ENCODE measurements at places on chromosomes 4 and X.

- DNase-seq, result no peak
Observed at GRCh38 chr4:38176165-38176564, 216.0 kb downstream of the PTTG2 start.

DNA sequence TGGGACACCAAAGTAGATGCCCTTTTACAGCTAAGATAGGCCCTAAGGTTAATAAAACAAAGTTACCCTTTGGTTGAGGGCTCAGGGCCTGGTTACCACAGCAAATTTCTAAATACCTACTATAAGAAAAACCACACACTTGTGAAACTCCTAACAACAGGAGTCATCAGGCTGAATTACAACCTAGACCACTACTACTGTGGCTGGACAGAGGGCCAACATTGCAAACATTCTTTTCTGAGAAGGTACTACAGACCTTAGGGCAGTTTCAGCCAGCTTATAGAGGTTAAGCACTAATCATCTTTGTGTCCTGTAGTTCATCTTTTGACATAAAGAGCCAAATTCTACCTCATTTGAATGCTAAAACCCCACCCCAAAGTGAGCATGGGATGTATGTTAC, 504.0 kb downstream of the RAPGEF2 start:
- no peak for DNase-seq

- DNase-seq, result no peak
Observed at GRCh38 chr4:25756503-25756902, 100.9 kb downstream of the SLC34A2 start.

GRCh38 chr4:168240821-168241220, 77.7 kb downstream of the DDX60 start:
- DNase-seq, result no peak

DNA sequence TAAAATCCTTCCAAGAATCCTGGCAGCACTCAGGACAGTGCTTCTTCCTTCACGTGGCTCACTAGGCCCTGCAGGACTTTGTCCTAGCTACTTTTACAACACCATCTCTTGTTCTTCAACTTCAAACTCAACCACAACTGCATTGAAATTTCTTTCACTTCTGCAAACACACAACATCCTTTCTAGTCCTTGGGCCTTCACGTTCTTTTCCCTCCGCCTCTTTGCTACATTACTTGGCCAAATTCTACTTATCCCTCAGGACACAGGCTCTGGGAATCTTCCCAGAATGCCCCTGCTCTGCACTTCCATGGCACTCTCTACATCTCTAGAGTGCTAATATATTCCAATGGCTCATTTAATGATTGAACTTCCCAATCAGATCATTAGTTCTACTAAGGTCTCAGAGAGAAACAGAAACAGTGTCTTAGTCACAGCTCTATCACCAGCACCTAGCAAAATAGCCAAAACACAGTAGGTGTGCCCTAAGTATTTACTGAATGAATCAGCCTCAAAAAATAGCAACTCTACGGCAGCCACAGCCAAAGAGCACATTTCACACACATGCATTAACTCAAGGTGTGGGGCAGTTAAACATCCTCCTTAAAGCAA, 73.3 kb downstream of the MANBA start:
- DNase-seq, result peak; percentile 26

- no peak for DNase-seq
Observed at GRCh38 chr4:5722328-5722727, 11.3 kb downstream of the EVC start.

DNA sequence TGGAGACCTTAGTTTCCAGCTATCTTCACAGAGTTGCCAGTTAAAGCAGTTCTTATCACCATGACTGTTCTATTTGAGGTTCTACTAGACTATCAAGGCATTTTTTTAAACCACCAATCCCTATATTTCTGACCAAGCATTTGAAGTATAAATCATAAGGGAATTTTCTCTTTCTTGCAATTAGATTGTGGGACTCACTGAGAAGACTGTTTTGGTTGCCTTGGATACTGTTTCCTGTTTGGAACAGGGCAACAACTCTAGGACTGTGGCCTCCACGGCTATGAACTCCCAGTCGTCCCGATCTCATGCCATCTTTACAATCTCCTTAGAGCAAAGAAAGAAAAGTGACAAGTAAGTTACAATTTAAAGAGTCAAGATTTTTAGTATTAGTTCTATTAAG, 11.8 kb downstream of the KIF4A start:
- no peak for DNase-seq

DNA sequence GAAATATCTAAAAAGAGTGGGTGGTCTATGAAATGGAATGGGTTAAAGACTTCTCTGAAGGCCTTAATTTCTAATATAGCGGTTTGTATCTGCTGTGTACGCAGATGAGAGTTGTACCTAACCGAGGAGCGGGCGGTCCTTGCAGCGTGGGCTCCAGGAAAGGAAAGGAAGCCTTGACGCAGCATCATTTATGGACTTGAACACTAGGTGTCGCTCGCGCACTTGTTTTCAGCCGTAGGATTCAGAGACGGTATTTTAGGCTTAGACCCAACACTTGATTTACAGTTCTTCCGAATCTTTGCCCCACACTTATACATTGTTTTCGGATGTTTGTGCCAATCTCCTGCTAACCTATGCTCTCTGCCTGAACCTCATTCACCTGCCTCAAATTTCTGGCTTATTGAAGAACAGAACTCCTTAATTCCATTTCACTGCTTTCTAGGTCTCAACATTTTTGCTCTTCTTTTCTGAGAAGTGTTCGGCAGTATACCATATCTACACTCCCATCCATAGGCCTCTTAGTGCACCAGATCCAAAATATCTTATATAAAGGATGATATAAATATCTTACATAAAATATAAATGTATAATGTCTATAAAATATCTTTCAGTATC, 48.9 kb upstream of the AADAT start:
- DNase-seq, result peak; percentile 66

DNA sequence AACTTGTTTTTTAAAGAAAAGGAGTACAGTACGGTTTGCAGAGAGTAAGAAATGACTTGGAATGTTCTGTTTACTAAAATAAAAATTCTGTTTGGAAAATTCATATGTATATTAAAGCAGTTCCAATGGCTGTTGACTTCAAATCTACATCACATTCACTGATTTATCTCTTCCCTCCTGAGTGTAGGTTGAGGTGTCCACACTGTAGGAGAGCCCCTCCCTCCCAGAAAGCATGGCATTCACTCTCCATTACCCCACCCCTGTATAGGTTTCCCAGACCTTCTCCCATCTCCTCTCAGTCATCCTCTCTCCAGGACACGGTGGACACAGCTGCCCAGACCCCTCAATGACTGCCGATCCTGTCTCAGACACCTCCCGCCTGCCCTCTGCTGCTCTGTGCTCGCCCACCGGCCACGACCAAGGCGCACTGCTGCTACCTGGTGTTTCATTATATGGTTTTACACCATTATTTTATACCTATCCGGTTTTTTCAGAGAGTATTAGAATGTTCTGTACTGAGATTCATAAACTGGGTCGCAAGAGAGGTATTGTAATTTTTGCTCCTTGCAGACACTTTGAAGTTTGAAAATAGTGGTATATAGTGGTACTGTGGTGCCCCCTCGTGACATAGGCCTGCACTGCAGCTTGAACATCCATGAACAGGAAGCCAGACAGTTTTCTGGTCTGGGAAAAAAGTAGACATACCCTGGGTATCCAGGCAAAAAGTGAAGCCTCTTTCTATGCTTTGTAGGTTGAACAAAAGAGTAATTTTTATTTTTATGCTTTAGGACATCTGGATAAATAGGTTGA, 38.8 kb upstream of the BEX4 start:
- DNase-seq, result peak; percentile 64

GRCh38 chr4:40563401-40563800, 66.3 kb downstream of the RBM47 start:
- DNase-seq, result no peak

- DNase-seq, result no peak
Observed at GRCh38 chrX:140292961-140293360, 211.9 kb downstream of the SOX3 start.

- DNase-seq, result no peak
Observed at GRCh38 chrX:33211356-33212260, at the start of gene DMD. Gene DMD (minus strand): TSS chrX:33211549. CDS start chrX:33211312, 237 bp downstream.

DNA sequence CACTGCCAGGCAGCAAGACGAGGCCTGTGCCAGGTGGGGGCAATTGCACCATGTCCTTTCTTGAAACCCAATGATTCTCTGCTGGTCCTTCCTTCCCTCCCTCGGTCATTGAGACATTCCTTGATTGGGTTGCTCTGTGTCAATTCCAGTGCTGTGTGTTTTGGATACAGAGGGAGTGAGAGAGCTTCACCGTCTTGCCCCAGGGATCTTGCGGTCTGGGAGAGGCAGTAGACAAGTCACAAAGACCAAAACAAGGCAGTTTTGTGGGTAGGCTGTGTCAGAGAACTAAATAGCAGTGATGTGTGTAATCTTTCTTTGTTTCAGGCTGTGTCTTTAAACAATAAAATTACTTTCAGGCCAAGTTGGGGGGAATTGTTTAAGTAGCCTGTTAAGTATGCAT, 38.8 kb upstream of the TADA2B start:
- no peak for DNase-seq

GRCh38 chr4:107034091-107034995, 1.8 kb downstream of the DKK2 start:
- DNase-seq, result peak; percentile 15

- DNase-seq, result peak; percentile 68
Observed at GRCh38 chrX:53312946-53313727, 31.8 kb upstream of the IQSEC2 start.

GRCh38 chrX:698206-698605, 67.6 kb downstream of the SHOX start:
- no peak for DNase-seq

DNA sequence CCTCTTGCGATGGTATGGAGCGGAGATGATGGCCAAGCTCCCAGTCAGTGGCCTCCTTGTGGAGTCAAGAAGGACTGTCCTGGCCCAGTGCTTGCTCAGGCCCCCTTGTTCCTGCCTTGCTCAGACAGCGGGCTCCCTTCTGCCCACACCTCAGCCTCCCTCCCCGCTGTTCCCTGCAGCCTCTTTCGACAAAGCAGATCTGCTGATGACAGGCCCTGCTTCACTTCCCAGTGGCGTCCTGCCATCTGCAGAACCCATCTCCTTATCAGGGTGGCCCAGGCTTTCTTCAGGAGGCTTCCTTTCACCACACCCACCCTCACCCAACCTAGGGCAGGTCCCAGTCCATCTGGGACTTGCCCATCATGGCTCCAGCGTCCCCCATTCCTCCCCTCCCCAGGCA, 80.0 kb downstream of the CLDN34 start:
- DNase-seq, result no peak

DNA sequence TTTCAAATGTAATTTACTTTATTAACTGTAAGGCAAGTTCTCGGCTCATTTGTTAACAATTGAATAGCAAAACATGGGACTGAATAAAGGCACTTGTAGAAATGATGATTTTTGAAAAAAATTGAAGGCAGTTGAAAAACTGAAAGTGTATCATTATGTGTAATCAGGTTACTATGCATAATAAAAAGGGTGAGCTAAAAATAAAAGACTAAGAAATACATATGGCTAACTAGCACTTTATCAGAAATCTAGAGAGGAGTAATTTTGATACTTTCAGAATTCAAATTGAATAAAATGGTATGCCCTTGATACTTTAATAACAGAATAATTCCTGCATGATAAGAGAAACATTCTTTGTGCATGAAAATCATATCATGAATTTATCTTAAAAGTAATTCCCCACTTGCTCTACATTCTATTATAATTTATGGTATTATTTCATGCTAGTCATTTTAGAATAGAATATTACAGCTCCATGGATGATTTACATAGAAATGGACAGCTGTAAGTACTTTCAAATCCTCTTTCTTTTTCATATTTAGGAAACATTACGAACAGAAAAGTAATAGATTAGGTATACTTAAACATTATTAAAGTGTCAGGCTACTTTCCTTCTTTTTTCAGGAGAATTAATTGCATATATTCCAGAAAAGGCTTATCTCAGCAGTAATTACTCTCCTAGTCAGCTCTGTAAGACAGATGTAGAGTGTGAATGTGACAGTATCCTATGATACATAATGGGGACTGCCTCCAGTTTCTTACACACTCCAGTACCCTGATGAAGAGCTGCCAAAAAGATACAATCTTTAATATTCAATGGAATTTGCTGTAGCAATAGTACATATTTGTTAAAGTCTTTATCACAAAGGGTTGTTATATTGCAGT, 697.3 kb downstream of the CCSER1 start:
- DNase-seq, result no peak

GRCh38 chr4:15651676-15652075, 3.5 kb downstream of the FBXL5 start:
- DNase-seq, result no peak
